Endodermal cell (in vitro differentiated cells): ENCODE measurements at places on chromosomes 12 and 14.

GRCh38 chr14:106277503-106277902, 751.1 kb downstream of the TMEM121 start:
- DNase-seq = no peak

- no peak for DNase-seq
Measured at GRCh38 chr12:4119157-4119761, 154.3 kb upstream of the CCND2 start.

GRCh38 chr12:104247698-104248097, 32.1 kb downstream of the TXNRD1 start:
- no peak for DNase-seq

DNA sequence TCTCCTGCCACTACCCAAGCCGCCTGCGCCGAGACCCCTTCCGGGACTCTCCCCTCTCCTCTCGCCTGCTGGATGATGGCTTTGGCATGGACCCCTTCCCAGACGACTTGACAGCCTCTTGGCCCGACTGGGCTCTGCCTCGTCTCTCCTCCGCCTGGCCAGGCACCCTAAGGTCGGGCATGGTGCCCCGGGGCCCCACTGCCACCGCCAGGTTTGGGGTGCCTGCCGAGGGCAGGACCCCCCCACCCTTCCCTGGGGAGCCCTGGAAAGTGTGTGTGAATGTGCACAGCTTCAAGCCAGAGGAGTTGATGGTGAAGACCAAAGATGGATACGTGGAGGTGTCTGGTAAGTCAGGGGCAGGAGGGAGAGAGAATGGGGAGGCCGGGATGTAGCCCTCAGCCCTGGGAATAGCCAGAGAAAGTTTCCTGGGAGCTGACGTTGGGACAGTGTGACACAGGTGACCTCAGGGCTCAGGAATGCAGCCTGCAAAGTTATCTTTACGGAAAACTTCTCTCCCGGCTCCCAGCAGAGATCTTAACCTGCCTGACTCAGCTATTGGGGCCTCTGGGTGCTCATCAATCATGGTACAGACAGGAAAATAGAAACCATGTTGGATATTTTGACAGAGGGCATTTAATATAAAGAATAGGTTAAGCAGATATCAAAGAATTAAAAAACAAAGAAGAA, 747 bp downstream of the HSPB8 start:
- DNase-seq = peak; percentile 94

GRCh38 chr14:59308086-59308485, 119.6 kb downstream of the DAAM1 start:
- no peak for DNase-seq

DNA sequence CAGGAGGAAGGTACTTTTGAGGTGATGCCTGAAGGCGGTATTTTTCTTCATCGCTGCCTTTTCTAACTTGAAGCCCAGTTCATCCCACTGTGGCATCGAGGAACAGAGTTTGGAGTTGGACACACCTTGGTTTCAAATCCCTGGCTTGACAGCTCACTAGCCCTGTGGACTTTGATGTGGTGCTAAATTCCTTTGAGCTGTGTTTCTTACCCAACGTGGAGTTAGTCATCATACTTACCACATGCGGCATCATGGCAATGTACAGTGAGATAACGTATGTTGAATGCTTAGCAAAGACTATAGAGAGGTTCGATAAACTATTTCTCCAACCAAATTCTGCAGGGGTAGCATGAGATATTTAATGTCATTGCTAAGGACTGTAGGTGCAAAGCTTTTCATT, 3.4 kb downstream of the PLEKHG3 start:
- peak; percentile 53 for DNase-seq

DNA sequence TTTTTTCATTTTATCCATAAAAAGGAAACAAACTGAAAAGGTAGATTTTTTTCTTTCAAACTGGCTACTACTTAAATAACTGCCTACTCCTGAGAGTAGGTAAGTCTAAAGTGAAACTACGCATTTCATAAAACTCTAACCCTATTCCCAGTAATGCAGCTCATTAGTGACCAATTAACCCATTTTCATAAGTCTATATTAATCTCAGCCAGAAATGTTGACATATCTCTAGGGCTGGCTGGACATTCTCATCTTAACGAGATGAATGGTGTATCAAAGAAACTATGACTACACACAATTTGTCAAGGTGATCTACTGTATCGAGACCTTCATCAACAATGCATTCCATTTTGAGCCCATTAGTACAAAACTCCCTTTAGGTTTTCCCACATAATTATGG, 57.2 kb downstream of the EPS8 start:
- no peak for DNase-seq

GRCh38 chr14:70685474-70686197, 43.9 kb downstream of the TTC9 start:
- peak; percentile 54 for DNase-seq

- DNase-seq = peak; percentile 19
Measured at GRCh38 chr12:6097411-6097810, 27.1 kb downstream of the VWF start.

DNA sequence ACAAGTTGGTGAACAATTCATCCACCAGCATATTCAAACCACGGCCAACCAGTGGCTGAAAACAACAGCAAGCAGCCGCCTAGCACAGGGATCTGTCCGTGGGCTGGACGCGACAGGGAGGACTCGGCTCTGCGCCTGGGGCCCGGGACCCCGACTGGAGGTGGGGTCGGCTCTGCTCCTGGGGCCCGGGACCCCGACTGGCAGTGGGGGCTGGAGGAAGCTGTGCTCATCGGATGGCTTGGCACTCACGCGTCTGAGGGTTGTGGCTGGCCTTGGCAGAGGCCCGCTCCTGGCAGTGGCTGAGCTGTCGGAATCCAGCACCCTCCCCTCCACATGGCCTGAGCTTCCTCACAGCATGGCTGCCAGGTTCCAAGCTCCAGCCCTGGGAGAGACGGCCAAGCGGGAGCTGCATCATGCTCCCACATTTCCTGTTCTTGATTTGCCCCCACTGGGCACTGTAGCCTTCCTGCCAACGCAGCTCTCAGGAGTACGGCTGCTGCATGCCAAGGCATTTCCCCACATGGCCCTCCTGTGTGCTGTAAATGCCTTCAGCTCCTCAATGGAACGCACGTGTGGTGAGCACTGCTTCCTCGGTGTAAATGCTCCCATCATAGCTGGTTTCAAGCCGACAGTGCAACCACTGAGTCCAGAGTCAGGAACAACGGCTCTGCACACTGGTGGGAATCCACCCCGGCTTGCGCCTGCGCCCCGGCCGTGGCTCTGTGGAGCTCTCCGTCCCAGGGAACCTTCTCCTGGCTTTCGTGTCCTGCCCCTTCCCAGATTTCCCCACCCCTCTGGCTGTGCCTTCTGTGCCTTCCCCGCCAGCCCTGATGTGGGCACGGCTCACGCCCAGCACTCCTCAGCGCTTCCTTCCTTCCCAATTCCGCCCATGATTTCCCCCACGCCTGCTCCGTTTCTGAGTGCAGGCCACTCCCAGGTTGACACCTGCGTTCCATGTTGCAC, 7.3 kb upstream of the GALNT9 start:
- DNase-seq = no peak

GRCh38 chr12:97404543-97404942, 58.1 kb upstream of the RMST start:
- peak; percentile 90 for DNase-seq

DNA sequence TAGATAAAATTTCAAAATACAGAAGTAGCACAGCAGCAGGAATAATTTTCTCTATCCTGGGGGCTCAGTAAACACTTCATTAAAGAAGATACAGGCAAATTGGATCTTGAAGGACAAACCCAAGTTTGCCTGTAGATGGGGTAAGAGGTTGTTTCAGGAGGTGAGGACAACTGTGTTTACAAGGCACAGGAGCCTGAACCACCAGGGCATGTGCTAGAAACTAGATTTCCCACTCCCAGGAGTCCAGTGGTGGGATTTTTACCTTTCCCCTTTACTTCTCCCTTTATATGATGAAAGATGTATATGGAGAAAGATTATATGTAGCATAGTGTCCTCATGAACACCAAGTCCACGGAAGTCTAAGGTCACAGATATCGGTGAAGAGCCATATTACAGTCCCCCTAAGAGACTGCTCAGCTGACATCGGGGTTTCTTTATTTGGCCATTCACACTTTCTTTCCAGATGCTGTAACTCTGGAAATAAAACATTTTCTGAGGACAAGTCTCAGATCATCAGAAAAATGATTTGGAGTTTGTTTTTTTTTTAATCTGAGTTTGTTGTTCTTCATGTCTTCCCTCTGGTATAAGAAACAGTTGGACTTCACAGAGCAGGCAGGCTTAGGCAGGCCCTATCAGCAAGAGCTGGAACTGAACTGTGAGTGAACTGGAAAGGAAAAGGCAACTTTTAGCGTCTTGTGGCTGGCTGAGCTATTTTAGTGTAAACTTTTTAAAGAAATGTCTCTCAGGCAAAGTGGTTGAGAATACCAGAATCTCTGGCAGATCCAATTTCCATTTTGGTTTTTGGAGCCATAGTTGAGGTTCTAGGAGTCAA, 8.0 kb upstream of the EVL start:
- DNase-seq = no peak

- DNase-seq = no peak
Measured at GRCh38 chr12:53391724-53392123, 11.7 kb downstream of the SP1 start.
